ENCODE measurements at places on chromosomes 3 and 15. TPM values are rescaled to one million over a fixed set of nuclear protein-coding genes. Genes with fewer than 3 reads are reported as not detected.

DNA sequence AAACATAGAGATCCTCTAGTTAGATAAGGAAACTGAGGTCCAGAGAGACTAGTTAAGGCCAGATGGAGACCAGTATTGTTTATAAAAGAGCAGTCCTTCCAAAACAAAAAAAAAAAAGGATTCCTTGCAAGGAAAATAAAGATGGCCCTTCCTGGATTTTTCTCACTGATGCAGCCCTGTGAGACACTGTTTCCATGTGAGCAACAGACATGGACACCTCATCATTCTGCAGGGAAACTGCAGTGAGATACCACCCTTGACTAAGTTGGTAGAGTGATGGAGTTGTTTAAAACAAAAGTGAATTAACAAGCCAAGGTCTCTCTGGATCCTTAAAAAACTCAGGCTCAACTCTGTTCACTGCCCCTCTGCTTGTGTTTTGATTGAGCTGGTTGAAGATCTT is 65.6 kb upstream of the MYZAP start:
- no peak for DNase-seq

GRCh38 chr3:51350751-51351150 is 34.3 kb upstream of the MANF start:
- DNase-seq = no peak

DNA sequence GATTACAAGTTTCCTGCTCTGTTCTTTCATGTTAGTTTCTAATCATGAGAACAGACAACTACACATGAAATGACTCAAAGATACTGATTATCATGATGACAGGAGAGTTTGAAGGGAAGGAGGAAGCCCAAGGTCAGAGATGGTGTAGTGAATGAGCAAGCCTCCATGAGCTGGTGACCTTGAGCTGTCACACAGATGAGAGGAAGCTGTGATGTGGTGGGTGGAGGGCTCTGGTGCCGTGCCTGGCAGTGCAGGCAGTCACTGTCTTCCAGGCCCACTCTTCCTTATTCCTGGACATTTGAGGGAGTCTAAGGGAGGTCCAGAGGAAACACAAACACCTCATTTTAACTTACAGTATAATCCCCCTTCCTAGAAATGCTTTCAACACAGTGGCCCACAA is 133.4 kb upstream of the ROPN1 start:
- DNase-seq = no peak

DNA sequence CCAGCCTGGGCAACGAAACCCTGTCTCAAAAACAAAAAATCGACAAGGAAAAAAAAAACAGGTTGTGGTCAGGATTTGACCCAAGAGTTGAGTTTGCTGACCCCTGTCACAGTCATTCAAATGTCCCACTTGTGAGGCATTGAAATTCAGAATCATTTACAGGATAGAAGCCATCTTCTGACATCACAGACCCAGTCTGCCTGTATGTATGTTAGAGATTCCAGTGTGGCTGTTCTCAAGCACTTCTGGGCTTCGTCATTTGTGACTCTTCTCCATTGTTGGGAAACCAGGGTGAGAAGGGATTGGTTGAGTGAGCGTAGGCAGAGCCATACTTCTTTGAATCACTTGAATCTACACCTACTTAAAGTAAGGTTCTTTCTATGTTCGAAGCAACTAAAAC is 57.1 kb downstream of the LMLN start:
- no peak for DNase-seq

Gene FYCO1
- 99.8 TPM for total RNA-seq

Gene PLSCR5
- total RNA-seq = not detected

GRCh38 chr15:67746450-67746849 is 78.9 kb upstream of the SKOR1 start:
- DNase-seq = no peak

- DNase-seq = no peak
These were observed 75.2 kb downstream of the CHSY1 start for GRCh38 chr15:101176625-101177024.

Measured in gastrocnemius medialis (tissue), 4 donors.